ENCODE measurements at places on chromosomes 7 and 10. TPM values are rescaled to one million over a fixed set of nuclear protein-coding genes. Genes with fewer than 3 reads are reported as not detected.

DNA sequence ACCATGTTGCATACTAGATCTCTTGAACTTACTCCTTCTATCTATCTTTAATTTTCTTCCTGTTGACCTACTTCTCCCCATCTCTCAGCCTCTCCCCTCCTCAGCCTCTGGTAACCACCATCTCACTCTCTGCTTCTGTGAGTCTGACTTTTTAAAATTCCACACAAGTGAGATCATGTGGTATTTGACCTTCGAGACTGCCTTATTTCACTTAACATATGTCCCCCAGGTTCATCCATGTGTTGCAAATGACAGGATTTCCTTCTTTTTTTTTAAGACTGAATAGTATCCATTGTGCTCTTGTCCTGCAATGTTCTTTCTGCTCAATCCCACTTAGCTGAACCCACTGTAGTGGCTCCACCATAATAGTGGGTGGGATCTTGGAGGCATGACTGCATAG, 51.4 kb upstream of the DNAJC1 start:
- no peak for DNase-seq

DNA sequence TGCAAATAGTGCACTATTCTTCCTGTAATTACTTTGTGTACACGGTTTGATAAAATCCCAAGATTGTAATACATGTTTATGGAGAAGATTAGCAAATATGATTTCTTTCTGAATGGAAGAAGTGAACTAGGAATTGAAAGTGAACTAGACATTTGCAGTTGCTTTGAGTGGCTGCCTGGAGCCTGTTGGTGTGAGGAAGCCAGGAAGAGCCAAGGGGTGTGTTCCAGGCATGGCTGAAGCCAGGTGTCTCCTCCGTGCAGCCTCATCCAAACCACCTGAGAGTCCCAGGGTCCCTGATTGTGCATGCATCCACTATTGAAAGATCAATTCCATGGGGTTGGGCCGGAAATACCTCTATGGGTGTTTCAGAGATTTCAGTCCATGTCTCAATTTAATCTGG, 253.1 kb upstream of the SHH start:
- no peak for DNase-seq

GRCh38 chr7:23222439-23223030, 24.0 kb upstream of the GPNMB start:
- no peak for DNase-seq

Gene PRLHR
- total RNA-seq = not detected

Gene ANKRD16
- total RNA-seq = 2.4 TPM

GRCh38 chr7:140541513-140542227, 62.4 kb upstream of the MKRN1 start:
- DNase-seq = peak; percentile 68

GRCh38 chr10:28913436-28914237, 236.3 kb downstream of the BAMBI start:
- no peak for DNase-seq

DNA sequence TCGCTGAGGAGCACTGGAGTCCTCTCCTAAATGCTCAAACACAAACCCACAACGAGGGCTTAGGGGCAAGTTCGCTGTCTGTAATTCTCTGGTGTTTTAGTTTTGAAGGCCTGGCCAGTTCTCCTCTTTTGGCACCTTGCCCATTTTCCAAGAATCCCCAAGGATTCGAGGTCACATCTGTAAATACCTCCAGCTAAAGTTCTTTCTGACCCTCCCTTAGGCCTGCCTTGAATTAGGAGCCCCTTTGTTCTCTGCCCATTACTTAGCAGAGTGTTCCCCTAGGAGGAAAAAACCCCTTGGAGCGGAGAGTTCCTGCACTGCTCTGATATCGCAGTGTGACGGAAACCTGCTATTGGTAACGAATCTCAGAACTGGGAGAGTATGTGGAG, 743 bp upstream of the PYROXD2 start:
- DNase-seq = no peak

- no peak for DNase-seq
Observed at GRCh38 chr7:114426824-114427223, 12.2 kb downstream of the FOXP2 start.

GRCh38 chr10:100041306-100042002, 31.7 kb upstream of the DNMBP start:
- DNase-seq = no peak

DNA sequence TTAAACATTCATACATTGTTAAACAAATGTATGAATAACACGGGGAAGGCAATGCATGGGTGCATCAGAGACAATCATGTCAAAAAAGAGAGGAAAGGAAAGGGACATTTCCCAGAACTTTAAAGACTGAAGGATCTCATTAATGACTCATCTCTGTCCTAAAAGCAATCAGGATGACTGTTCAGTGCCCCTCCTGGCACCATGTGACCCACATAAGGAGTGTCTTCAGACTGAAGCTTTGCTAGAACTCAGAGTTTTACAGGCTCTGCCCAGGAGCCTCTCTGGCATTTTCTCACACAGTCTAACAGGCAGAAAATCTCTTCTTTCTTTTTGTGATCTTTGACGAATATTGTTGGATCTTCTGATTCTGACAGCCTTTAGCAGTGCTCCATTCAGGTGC, 315.3 kb downstream of the OTUD1 start:
- DNase-seq = no peak

Gene RAPGEF5
- 11.1 TPM for total RNA-seq

GRCh38 chr7:97868788-97869187, 3.4 kb downstream of the ASNS start:
- DNase-seq = no peak

DNA sequence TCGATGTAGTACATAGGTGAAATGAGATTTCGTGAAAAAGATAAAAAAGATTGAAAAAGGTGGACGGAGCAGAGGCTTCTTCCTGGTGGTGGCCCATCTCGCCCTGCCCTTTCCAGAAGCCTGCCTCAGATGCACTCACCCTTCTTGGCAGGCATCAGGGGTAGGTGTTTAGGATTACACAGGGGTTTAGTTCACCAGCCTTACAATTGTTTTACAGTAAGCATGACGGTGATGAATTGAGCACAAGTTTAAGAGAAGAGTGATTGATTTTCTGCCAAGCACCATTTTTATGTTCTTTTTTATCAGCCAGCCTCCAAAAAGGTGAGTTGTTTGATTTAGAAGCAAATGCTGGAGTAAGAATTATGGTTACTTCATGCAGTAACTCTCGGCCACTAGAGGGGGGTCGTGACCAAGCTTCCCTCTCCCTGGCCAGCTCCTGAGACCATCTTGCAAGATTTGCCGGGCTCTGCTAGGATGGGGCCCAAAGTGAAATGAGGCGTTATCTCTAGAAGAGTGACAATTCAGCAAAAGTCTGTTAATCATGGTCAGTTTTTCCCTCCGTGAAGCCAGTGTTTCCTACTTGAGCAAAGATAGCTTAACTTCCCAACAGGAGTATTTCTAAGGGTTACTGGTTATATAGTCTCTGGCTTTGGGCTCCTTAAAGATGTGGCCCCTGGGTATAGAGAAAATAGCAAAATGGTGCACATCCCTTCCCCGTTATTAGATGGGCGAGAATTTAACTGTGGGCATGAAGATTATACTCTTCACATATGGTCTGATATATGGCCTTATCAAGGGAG, 228.8 kb downstream of the BMPER start:
- DNase-seq = peak; percentile 64

Gene CDH23
- total RNA-seq = 3.7 TPM

- peak; percentile 78 for DNase-seq
Observed at GRCh38 chr10:69845574-69846292, 44.0 kb downstream of the COL13A1 start.
